AG09319 (cell line): ENCODE measurements at places on chromosomes 12 and 14.

DNA sequence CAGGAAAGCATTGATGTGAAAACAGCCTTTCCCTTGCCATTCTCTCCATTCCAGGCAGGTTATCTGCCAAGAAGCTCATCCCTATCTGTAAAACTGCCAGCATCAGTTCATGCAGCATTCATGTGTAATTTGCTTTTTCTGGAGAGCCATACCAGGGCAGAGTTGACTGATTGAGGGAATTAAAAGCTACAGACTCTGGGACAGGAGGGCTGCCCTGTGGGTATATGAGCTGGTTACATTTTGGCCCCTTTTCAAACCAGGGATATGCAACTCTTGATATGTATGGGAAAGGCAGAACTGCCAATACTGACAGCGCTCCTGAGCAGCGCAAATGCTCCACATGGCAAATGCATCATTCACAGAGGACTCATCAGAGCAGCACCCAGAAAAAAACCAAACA, 53.7 kb downstream of the SYT1 start:
- DNase-seq: no peak

- no peak for DNase-seq
Measured at GRCh38 chr12:82874945-82875344, 188.2 kb downstream of the TMTC2 start.

DNA sequence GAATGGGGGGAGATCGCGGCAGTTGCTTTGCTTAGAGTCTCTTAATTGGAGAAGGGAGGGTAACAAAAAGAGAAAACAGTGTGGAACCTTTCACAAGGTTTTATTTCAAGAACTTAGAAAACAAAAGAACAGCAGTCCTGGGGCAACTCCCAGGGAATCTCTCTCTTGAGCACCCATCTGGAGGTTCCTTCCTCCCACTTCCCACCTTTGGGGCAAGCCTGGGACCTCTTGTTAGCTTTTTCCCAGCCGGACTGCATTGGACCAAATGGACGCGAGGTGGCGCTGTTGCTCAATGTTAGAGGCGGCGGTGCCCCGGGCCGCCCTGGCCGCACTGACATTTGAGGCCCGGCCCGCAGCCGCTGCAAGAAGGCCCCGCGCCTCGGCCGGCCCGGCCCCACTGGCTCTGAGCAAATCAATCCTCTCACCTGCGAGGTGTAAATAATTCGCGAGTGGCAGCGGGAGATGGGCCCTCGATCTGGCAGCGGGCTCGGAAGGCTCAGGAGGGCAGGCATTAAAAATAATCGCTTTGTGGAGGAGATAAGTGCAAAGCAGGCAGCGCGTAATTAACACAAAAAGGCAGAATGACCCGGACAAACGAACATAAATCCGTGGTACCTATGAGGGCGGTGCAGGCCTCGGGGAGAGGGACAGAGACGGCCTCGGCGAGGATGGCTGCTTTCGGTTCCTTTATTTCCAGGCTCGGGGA, 2.8 kb upstream of the HOXC8 start:
- no peak for DNase-seq

DNA sequence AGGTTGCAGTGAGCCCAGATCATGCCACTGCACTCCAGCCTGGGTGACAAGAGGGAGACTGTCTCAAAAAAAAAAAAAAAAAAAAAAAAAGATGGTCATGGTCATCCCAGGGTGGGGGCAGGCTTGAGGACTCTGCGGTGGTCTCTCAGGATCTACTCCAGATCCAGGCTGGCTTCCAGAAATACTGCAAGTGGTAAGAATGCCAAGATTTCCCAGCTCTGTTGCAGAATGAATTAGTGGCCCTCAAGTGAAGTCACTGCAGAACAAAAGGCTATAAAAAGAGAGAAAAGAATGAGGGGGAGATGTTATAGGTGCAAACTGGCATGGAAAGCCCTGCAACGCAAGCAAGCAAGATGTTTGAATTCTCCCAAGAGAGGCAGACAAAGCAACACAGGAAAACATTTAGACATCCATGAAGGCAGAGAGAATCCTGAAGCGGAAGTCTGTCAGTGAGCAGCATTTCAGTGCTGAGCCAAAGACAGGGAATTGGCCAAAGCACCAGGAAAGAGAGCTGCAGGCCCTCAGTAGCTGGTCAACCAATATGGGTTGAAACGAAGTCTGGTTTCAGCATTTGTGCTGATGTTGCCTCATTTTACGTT, 31.9 kb upstream of the ETFBKMT start:
- no peak for DNase-seq

DNA sequence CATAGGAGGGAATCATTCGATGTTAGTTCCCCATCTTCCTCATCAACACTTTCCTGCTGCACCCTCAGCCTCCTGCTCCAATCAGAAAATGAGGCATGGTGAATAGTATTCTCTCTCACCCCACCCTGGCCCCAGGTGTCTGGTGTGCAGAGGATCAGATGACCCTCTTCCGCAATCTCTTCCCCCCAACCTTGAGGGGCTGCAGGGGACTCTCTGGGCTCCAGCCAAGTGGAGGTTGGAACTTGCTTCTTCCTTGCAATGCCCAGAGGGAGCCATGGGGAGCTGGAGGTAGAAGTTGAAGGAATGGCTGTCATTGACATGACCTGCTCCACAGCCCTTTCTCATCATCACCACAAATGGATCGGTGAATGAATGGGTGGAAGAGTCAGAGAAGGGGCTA, 20.2 kb upstream of the ESRRB start:
- no peak for DNase-seq

DNA sequence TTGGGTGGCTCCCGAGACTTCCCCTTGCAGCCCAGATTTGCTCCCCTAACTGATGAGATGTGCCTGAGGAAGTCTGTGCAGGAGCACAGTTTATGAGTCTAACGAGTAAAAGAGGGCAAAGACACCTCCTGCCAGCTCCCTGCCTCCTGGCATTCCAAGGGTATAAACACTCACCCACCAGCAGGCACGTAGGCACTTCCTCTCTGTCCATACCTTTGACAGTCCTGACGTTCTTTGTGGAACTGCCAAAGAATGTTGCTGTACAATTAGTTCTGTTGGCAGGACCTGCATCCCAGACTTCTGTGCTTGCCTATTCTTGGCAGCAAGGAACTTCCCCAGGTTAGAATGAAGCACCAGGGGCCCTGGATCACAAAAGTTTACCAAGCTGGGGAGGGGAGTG, 889.3 kb downstream of the BCL11B start:
- DNase-seq: no peak

- DNase-seq: peak; percentile 19
Measured at GRCh38 chr12:121499929-121500793, 80.7 kb downstream of the KDM2B start.

DNA sequence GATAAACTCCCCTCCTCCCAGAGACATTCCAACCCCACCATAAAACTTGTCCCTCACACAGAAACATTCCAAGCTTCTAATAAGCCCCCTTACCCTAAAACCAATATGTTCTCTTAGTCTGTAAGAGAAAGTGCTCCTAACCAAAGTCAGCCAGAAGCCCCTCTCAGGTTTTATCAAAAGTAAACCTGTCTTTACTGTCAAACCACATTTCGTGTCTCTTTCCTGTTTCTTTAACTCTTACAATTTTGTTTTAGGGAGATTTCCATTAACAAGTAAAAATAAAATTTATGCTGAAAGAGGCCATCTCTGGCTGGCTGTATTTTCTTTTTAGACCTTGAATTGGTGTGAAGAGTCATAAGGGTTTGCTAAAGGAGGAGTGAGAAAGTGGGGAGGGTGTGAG, 29.8 kb upstream of the CAPRIN2 start:
- DNase-seq: no peak

DNA sequence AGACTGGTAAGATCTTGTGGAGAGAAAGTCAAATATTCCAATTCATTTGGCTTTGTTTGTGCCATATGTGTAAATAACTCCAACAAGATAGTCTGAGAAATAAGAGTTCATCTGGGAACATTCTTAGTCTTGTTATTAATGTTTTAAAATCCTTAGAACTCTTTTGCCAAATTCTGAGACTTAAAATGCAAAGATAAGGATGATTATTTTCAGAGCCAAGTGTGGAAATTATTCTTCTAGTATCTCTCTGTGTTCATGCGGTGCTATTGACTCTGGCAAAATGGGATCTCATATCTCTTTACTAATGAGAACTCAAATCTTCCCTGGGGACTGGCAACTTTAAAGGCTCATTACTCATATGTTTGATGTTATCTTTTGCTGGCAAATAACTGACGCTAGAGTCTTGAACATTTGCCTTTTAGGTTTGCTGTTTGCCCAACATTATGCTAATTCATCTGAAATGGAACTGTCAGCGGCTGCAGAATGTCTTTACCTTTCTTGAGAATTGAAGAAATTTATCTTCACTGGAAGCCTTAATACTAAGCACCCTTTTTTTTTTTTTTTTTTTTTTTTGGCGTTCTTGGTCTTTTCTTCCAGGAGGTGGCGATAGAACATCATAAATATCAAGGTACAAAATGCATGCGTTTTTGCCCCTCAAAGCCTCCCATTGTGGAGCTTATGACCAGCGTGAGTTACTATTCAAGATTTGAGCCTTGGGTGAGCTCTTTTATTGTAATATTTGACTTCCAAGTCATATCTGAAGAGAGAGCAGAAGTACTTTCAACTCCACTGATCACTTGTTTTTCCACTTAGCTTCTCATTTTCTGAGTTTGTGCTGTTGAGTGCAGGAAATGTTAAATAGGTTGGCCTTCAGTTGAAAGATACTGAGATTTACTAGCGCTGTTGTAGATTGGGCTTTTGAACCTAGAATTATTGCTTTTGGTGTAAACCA, 86.5 kb downstream of the CAND1 start:
- DNase-seq: peak; percentile 31

DNA sequence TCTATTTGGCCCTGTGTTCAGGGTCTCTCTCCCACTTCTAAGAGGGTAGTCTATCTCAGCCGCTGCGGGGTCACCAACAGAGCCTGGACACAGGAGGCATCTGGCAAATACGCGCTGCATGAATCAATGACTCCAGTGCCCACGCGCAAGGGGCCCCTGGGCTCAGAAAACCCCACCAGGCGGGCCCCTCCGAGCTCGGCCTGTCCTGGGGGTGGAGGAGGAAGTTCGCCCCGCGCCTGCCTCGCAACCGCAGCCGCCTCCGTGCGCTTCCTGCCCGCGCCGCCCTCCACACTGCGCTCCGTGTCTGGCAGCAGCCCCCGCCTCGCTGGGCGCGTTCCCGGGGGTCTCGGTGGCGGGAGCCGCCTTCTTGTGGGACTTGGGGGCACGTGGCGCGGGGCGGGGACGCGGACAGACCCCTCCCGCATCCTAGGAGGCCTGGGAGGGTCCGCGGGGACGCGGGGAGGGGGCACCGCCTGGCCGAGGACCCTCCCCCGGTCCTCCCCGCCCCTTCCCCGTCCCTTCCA, 811 bp upstream of the FBRSL1 start:
- no peak for DNase-seq

GRCh38 chr12:116539361-116539771, 19.8 kb upstream of the MAP1LC3B2 start:
- no peak for DNase-seq

DNA sequence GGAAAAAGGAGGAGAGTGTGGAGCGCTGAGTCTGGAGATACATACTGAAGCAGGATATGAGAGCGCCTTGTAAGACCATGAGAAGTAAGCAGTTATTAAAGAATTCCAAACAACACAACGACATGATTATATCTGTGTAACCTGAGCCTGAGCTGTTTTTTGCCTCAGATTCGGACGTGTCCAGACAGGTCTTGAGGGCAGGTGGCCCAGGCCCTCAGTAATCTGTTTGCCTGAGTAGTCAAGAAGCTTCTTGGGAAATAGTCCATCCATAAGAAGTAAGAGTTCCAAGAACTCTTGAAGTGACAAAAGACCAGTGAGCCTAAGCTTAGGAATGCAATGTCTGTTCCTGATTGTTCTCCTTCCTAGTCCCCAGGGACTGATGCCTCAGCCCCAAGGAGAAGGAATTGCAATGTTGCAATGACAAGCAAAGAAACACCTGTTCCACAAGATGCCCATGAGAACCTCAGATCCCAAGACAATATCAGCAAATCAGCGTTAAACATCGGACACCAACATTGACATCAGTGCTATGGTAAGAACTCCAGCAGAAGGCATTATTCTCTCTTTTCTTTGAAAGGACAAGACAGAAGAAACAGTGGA, 34.7 kb upstream of the ADAMTS20 start:
- no peak for DNase-seq

DNA sequence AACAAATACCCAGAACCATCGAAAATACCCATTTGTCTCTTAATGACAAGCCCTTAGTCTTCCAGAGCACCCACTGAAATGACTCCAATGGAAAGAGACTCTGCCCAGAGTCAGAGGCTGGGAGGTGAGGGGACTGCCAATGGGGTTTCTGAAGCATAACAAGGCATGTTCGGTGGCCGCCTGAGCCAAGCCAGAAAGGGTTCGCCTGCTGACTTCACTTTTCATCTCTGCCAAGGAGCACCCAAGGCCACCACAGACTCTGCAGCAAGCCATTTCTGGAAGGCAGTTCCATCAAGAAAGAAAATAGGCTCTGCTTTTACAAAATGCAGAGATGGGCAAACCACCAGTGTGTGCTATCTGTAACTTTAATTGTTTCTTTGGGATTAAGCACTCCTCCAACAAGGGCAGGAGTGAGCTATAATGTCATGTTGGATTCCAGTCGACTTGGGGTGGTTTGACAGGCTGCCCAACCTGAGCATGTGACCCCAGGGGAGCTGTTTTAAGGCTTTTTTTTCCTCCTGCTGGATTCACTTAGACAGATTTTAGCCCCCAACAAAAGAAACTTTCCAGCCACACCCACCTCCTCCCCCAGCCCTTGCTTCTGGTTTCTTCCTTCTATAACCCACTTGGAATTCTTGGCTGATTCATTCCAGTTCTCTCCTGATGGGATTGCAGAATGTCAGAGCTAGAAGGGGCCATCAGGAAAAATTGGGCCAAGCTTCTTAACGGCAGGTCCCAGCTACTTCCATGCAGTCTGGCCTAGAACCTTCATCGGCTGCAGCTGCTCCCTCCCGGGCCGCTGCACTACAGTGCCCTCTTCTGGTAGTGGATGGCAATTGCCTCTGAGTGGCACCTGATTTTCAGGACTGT, 24.1 kb downstream of the CKAP4 start:
- no peak for DNase-seq
